ENCODE measurements at places on chromosomes 1 and 21.

DNA sequence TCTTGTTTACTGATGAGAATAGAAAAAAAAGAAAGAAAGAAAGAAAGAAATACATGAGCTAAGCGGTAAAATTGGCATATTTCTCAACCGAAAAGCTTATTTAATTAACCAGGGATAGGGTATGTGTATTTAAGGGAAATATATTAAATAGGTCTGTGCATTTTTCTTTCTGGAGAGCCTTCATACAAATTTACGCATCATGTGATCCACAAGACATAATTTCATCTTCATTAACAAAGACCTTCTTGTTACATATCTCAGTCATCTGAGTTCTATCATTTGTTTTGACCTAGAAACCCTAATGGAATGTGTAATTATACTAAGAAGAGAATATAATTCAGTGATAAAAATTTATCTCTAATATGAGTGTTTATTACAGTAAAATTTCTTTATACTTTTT is 37.2 kb downstream of the CFH start:
- DNase-seq, result no peak

DNA sequence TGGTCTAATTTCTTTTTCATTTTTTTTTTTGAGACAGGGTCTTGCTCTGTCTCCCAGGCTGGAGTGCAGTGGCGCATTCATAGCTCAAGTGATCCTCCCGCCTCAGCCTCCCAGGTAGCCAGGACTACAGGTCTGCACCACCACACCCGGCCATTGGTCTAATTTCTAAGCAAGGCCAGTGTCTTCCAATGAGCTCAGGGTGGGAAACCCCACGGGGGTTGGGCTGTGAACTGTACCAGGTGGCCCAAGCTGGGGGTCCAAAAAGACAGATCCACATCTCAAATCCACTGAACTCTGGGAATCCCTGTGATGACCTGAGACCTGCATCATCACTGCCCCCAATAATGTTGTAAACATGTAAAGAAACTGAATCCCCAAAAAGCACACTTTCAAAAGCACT is 79.5 kb downstream of the BCAR3 start:
- no peak for DNase-seq

DNA sequence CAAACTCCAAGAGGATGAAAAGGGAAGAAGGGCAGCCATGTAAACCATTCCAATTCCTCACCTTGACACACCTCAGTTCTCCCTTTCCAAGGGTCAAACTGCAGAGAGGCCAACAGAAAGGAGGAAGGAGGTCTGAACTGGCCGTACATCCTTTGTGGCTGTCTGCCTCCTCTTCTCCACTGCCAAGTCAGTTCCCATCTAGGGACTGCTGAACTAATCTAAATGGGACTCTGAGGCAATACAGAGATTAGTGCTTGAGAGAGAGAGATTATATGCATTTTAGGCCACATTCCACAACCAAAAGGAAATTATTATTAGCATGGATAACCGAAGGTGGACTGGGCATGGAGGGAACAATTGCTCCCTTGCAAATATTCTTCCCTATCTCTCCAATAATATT is 2.7 kb downstream of the ARHGEF11 start:
- DNase-seq, result no peak

GRCh38 chr1:26787381-26787705 is 407 bp upstream of the PIGV start:
- DNase-seq, result no peak

GRCh38 chr1:180966744-180967536 is 54.2 kb downstream of the KIAA1614 start:
- no peak for DNase-seq

- no peak for DNase-seq
Observed at GRCh38 chr1:87462894-87463293, 134.2 kb downstream of the LMO4 start.

- no peak for DNase-seq
Observed at GRCh38 chr1:89703469-89703868, 70.5 kb downstream of the LRRC8C start.

- no peak for DNase-seq
Observed at GRCh38 chr1:6392809-6393399, 663 bp downstream of the ACOT7 start.

DNA sequence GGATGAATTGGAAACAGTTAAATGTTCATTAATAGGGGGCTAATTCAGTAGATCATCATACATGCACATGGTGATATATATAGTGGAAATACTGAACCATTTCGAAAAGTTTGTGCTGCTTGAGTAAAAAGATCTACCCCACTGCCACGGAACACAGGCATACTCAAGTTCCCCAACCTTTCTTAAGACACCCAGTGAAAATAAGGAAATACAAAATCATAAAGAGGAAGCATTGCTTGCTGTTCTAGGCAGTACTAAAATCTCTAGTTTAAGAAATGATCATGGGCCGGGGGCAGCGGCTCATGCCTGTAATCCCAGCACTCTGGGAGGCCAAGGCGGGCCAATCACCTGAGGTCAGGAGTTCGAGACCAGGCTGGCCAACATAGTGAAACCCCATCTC is 37.6 kb upstream of the KIRREL1 start:
- DNase-seq, result no peak

DNA sequence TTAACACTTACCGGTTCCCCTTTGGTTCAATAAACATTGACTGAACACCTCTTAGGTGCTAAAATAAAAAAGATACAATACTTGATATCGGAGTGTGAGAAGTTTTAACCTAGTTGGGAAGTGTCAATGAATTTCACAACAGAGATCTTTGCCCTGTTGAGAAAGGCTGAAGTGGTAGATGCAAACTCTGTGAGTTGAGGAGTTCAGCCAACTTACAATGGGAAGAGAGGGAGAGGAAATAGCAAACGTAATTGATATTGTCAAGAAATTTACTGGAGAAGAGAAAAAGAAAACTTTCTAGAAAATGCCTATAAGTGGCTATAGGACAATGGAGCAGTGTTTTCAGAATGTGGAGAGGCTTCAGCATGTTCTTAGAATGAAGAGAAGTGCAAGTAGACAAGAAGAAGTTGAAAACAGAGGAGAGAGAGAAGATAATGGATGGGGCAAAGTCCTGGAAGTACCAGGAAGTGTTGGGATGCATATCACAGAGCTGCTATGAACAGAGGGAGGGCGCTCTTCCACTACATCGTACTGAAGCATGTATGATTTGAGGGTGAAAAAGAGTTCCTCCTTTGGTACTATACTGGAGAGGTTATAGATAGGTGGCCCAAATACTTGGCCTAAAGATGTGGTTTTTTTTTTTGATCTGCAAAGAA is 48.9 kb downstream of the MEF2D start:
- DNase-seq, result no peak

- no peak for DNase-seq
Observed at GRCh38 chr21:42218836-42219605, at the start of gene ABCG1. ABCG1 (plus strand) TSS chr21:42219140; CDS start chr21:42219263, 123 bp downstream.

DNA sequence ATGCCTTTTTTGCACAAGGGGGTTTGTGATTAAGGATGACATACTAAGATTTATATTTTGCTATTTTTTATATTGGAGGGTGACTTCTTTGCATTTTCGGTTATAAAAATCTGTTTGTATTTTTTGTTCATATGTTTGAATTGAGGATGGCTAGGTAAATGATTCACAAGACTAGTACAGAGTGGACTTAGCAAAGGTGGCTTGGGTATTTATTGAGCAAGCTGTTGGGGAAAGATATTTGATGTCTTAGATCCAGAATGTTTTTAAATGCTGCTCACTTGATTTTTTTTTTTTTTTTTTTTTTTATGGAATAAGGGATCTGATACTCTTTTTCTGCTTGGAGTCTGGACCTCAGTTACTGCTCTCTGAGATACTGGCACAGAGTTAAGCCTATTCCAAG is 100.6 kb downstream of the DNM3 start:
- DNase-seq, result no peak

- DNase-seq, result no peak
Observed at GRCh38 chr1:3577300-3577699, 34.0 kb downstream of the MEGF6 start.

DNA sequence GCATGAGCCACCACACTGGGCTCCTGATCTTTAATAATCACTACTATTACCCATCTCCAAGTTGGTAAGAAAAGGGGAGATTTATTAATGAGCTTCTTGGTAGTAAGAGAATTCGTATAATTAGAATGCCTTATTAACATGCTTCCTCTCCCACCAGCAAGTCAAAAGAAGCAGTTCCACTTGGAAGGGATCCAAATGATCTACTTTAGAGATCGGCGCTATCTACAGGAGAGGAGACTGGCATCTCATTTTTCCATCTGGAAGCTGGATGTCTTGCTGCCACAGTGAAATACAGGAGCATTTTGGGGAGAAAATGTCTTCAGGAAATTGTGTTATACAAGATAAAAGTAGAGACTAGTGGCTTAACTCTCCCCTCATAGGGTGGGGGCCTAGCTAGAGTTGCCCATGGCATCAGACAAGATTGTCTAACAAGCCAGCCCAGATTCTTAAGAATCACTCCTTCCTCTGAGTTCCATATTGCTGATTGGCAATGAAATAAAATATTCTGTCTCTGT is 33.6 kb upstream of the CAMSAP2 start:
- no peak for DNase-seq

DNA sequence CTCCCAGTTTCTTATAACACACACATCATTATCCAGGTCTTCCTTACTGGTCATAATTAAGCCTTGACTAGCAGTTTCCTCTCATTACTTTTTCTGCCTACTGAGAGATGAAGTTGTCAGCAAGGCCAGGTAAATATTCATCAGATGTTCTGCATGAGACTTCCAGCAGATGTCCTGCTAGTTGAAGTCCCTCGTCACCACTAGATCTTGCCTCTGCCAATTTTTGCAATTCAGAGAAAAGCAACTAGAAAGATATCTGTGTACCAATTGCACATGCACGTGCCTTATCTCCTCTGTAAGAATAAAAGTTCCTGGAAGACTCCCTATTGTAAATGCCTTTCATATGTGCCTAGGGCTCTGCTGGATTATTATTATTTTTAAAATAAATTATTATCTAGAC is 18.3 kb downstream of the ACKR1 start:
- DNase-seq, result no peak

DNA sequence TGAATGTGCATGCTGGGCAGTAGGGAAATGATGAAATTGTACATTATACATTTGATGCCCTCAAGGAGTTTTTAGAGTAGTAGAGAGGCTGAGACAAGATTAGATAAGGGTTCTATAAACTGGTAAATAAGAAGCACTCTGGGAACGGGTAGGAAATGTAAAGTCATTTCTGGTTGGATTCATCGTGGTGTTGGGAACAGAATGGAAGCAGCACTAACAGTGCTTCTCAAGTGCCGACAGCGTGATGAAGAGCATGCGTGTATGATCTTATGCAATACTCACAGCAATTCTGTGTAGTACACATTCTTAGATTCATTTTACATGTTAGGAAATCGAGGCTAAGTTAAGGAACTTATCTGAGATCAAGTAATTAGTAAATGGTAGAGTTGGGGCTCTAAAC is 45.9 kb downstream of the GPR88 start:
- no peak for DNase-seq

GRCh38 chr1:28412731-28413130 is 43.2 kb downstream of the PHACTR4 start:
- DNase-seq, result no peak

DNA sequence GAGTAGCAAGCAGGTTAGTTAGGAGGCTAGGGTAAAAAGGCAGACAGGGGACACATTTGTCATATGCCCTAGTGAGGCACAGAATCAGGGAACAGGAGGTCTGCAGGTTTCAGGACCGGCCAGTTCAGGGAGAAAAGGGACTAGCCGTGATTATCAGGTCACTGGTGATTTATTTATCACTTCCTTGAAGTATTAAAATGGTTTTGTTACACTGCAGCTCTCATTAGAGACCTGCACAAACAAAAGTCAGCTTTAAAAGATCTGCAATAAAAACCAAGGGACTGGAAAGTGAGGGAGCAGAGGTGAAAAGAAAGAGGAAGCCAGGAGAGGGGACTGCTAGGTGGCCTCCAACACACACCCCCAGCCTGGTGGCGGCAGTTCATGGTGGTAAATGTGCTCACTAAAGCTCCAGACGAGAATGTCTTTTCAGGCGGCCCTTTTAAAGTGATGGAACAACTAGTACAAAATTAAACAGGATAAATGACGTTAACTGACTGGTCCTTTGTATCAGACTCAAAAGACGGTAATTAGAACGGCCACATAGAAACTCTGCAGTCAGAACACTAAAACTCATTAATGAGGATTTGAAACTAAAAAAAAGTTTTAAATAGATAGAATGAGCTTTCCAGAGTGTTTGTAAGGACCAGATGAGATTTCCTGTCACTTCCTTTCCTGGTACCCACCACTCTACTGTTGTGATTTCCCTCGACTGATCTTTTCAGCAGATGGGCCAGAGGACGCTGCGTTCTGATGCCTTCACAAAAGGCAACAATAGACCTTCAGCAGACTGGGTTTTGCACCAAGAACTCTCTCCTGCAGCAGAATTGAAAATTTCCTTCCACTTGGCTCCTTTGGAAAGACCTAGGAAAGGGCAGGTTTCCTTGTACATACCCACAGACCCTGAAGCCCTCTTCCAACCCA is 136.8 kb downstream of the NTPCR start:
- no peak for DNase-seq

GRCh38 chr1:41239988-41240610 is 2.0 kb downstream of the SCMH1 start:
- DNase-seq, result no peak

- DNase-seq, result no peak
Observed at GRCh38 chr1:60262701-60263100, 189.1 kb upstream of the C1orf87 start.

GRCh38 chr1:32221581-32221979 is 573 bp downstream of the TMEM234 start:
- no peak for DNase-seq

GRCh38 chr21:15414057-15414456 is 315.7 kb upstream of the USP25 start:
- no peak for DNase-seq

DNA sequence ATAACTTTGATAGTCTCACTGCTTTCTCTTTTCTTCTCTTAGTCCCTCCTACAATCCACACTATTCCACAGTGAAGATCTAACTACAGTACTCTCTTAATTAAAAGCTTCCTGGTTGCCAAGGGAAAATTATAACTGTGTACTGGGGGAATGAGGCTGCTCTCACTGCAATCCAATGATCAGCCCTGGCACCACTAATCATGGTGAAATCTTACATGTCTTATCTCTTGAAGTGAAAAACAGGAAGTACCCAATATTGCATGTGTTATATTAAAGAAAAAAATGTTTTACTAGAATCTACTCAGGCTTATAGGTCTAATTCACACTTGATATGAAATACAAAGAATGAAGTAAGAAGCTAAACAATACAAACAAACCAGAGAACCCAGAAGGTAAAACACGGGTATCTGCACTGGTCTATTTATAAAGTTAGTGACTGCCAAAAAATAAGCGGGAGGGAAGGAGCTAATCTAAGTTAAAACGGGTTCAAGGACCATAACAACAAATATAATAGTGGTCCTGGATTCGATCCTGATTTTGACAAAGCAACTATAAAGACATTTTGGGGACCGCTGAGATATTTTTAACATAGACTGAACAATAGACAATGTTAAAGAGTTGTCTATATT is 57.5 kb downstream of the RGS2 start:
- no peak for DNase-seq

GRCh38 chr1:20618550-20618949 is 14.7 kb upstream of the PINK1 start:
- no peak for DNase-seq

GRCh38 chr1:34166191-34166624 is 1.2 kb upstream of the CSMD2 start:
- DNase-seq, result no peak
